Upper lobe of left lung (tissue), 6 donors: ENCODE measurements at places on chromosomes 11 and 22.

- no peak for DNase-seq
These were observed 69.7 kb downstream of the RPS6KA4 start for GRCh38 chr11:64428693-64429092.

DNA sequence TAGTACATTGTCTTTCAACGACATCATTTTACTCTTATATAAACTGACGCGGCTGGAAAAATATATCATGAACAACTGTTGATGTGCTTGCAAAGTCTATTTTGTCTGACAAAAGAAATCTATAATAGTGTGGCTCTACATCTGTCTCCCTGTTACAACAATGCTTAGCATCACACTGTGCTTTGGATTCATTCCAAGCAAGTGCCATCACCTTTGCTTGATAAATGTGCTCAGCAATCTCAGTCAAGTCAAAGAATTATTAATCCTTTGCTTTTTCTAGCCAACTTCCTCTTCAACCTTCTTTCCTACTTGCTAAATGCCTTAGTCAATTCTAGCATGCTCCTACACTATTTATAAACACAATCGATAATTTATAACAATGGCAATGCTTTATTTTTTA, 140.5 kb downstream of the FCHSD2 start:
- DNase-seq, result no peak

- no peak for DNase-seq
These were observed 63.1 kb upstream of the YWHAH start for GRCh38 chr22:31881200-31881599.

DNA sequence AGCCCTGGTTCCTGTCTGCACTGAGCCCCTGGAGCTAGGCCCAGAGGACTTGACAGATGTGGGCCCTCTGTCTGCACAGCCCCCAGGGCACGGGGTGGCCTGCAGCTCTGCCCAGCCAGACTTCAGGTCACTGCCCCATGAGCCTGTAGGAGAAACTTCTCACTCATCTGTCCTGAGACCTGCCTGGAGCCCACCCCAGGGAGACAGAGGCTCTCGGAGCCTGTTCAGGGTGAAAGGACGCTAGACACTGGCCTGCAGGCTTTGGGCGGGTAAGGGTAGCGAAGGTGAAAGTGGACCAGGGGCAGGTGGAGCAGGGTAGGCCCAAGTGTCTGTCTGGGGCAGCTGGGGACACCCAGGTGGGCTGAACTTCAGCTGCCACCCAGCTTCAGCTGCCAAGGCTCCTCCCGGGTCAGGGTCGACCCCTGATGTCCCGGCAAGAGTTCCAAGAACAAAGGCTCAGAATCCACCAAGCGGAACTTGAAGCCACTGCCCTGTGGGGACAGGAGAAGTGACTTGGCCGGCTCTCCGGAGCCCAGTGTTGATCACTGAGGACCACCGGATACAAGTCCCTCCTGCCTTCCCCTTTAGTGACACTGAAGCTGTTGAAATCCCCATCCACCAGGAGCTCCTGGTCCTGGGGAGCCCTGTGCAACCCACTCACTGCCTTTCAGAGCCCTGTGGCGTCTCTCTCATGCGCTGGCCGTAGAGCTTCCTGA, 90.3 kb downstream of the KCNQ1 start:
- DNase-seq, result no peak

GRCh38 chr11:113272281-113272680, 42.1 kb upstream of the TTC12 start:
- DNase-seq, result no peak

- no peak for DNase-seq
These were observed 12.9 kb downstream of the IL17RA start for GRCh38 chr22:17097701-17098100.

- DNase-seq, result no peak
These were observed 142.4 kb downstream of the RCN1 start for GRCh38 chr11:32233276-32233675.

- DNase-seq, result no peak
These were observed 45.4 kb upstream of the MN1 start for GRCh38 chr22:27846910-27847309.

DNA sequence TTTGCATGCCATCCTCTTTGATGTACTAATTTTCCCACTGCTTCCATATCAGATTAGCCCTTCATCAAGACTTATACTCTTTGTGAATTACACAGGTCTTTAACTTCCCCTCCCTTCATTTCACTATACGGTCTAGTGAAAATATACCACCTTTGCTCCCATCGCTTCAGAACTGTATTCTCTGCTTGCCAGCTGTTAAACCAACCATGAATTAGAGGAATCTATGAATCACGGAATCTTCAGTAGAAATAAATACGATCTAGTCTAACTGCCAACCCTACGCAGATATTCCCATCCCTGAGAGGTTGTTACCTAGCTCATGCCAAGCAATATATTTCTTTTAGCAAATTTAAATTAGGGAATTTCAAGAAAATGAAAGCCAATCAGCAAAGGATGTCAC, 177.8 kb upstream of the MPPED2 start:
- no peak for DNase-seq

DNA sequence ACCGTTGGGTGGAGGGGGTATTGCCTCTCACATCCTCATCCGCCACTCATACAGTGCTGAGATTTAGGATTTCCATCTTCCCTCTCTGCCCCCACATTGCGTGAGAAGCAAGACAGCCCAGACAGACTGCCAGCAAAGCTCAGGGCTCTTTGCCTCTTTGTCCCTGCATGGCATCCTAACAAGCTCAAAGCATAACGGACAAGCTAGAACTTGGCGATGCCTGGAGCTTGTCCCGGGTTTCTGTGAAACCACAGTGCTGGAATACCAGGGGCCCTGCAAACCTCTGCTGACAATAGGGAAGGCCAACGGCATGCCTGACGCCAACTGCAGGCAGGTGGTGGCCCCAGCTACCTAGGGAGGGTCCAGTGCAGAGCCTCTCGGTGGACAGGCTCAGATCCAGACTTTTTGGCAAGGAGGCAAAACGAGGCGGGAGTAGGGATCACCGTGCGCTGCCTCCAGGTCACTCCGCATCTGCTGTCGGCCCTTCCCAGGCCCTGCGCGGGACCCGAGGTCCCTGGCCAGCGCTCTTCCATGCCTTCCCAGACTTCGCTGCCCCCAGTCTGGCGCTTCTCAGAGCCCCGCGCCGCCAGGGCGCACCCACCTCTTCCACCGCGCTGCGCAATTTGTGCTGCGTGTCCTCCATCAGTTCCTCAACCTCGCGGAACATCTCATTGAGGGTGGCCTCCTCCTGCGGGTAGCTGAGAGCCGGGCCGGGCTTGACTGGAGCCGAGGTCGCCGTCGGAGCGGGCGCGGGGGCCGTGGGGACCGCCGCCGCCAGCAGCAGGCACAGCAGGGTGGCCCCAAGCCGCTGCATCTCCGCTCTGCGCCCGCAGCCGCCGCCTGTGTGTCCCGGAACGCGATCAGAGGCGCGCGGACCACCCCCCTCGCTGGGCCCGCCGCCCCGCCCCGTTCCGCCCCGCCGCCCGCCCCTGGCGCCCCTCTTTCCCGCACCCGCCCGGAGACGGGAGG, at the start of gene DKK3:
Gene DKK3 (minus strand): TSS at position 858 of the 969 bp plus-strand sequence. CDS start 44 bp downstream, at position 814.
- peak; percentile 87 for DNase-seq

DNA sequence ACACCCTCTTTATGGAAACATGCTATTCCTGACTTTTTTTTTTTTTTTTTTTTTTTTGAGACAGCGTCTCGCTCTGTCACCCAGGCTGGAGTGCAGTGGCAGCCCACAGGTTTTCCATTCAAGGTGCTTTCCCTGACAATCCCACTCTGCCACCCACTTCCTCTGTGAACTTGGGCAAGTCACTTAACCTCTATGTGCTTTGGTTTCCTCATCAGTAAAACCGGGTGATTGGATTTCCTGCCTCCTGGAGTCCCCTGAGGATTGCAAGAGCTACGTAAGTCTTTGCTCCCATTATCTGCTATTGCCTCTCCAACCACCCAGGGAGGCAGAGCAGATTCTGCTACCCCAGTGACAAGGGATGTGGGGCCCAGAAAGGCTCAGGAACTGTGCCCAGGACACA, 54.1 kb downstream of the CELSR1 start:
- DNase-seq, result no peak

GRCh38 chr11:76577226-76577920, 93.2 kb downstream of the LRRC32 start:
- DNase-seq, result peak; percentile 72

GRCh38 chr22:18075720-18076497, 1.9 kb upstream of the PEX26 start:
- no peak for DNase-seq

GRCh38 chr11:60208951-60209350, 26.1 kb upstream of the MS4A6A start:
- DNase-seq, result no peak

GRCh38 chr11:27921472-27921871, 186.5 kb downstream of the KIF18A start:
- DNase-seq, result no peak

DNA sequence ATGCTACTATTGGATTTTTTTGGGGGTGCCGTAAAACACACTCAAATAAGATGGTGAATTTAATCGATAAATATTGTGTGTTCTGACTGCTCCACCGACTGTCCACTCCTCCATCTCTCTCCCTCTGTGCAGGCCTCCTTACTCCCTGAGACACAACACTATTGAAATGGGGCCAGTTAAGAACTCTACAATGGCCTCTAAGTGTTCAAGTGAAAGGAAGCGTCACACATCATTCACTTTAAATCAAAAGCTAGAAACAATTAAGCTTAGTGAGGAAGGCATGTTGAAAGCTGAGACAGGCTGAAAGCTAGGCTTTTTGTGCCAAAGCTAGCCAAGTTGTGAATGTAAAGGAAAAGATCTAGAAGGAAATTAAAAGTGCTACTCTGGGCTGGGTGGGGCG, 156.7 kb downstream of the CTTN start:
- DNase-seq, result no peak

DNA sequence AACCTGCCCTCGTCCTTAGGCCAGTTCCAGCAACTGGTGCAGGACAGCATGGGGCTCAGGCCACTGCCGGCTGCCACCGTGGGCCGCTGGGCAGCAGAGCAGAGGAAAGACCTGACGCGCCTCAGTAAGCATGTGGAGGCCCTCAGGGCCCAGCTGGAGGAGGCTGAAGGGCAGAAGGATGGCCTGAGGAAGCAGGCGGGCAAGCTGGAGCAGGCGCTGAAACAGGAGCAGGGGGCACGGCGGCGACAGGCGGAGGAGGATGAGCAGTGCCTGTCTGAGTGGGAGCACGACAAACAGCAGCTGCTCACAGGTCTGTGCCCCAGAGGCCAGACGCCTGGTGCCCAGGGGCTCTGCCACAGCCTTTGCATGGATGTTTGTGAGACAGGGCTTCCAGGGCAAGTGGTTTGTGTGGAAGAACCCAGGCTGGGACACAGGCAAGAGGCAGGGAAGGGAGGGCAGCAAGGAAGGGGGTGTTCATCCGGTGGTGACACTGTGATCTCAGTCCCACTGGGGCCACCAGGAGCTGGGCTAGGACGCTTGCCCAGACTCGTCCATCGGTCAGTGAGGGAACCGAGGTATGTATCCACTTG, 13.9 kb downstream of the CCDC157 start:
- DNase-seq, result no peak

DNA sequence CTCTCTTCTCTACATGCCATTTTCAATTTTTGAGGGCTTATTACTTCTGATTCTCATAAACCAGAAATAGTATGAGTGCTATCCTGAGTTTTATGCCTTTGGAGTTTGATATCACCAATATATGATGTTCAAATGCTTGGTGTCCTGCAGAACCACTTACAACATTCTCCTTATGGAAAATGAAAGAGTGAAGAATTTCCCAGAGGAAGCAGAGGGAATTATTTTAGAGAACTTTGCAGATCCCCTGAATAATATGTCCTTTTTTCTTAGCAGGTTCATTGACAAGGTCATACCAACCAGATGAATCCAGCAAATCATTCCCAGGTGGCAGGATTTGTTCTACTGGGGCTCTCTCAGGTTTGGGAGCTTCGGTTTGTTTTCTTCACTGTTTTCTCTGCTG, at the start of gene OR4D5:
Gene OR4D5 (plus strand): TSS at position 301 of the 400 bp plus-strand sequence. CDS start 0 bp downstream, at position 301.
- no peak for DNase-seq

GRCh38 chr11:7858006-7858405, 61.3 kb upstream of the OR5P2 start:
- no peak for DNase-seq

- no peak for DNase-seq
These were observed 27.4 kb upstream of the YPEL1 start for GRCh38 chr22:21762712-21763581.

GRCh38 chr11:108338750-108339149, 115.9 kb downstream of the ATM start:
- DNase-seq, result no peak

- DNase-seq, result peak; percentile 59
These were observed 56.1 kb downstream of the AMBRA1 start for GRCh38 chr11:46537537-46538295.

- DNase-seq, result no peak
These were observed 1198.7 kb downstream of the BRD1 start for GRCh38 chr22:48628891-48629543.

DNA sequence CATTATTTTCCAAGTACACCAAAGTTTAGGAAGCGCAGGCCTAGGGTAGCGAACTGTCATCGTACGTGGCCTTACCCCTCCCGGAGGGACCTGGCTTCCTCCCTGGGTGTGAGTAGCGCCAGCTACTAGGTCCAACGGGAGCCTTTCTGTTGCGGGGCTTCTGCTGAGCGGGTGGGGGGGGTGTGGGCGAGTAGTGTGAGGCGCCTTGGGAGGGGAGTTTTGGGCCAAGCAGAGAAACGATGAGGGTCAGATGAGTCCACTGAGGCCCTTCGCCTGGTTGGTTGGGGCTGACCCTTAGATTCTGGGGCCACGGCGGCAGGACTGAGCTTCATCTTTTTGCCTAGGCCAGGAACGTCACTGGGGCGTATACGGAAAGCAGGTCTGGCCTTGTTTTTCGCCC, 868 bp downstream of the TEF start:
- no peak for DNase-seq

DNA sequence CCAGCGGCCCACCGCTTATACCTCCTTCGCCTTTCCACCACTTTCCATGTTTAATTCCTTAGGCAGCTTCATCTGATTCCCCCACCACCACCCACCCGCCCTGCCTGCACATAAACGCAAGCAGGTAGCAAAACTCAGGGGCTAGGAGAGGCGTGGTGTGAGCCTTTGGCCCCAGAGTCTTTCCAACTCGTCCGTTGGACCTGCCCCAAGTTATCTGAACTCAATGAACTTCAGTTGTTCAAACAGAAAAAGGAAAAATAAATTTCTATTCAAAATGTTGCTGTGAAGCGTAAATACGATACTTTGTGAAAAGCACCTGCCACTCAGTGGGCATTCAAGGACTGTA, 814 bp upstream of the CDON start:
- DNase-seq, result no peak

DNA sequence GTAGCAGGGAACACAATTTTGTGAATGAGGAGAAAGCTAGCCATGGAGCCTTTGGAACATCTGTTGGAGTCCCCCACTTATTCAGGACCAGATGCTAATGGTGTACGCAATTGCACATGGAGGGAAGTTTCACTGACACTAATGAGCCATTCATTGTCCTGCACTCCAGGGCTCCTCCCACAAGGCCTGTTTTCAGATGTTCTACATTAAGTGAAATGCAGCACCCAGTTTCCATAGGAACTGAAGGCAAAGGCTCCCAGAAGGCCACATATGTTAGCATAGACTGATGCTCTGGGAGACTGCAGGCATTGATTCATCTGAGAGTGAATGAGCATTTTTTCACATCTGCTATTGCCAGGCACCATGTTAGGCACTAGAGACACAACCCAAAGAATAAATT, 399.5 kb downstream of the ETS1 start:
- DNase-seq, result no peak

- no peak for DNase-seq
These were observed 177.3 kb upstream of the SORL1-AS1 start for GRCh38 chr11:121630041-121630440.

- DNase-seq, result no peak
These were observed 96.6 kb upstream of the AKIP1 start for GRCh38 chr11:8814209-8814922.

- peak; percentile 82 for DNase-seq
These were observed 4.4 kb upstream of the MUC5AC start for GRCh38 chr11:1153105-1153950.
